ENCODE measurements at places on chromosomes 4 and X. TPM values are rescaled to one million over a fixed set of nuclear protein-coding genes. Genes with fewer than 3 reads are reported as not detected.

ZNF595 gene
- total RNA-seq = 11.6 TPM

GLOD5 gene
- not detected for total RNA-seq

SRPX gene
- 45.2 TPM for total RNA-seq

ALB gene
- not detected for total RNA-seq

FMR1NB gene
- total RNA-seq = not detected

GUCY1A1 gene
- 0.15 TPM for total RNA-seq

UGT2B11 gene
- not detected for total RNA-seq

IL1RAPL2 gene
- total RNA-seq = not detected

CXXC4 gene
- not detected for total RNA-seq

BEX5 gene
- total RNA-seq = 1.4 TPM

ADAMTS3 gene
- 0.12 TPM for total RNA-seq

GPRIN3 gene
- 0.05 TPM for total RNA-seq

FAM90A26 gene
- not detected for total RNA-seq

TAF7L gene
- not detected for total RNA-seq

Measured in M059J (cell line).